ENCODE measurements at places on chromosomes 6 and 20. TPM values are rescaled to one million over a fixed set of nuclear protein-coding genes. Genes with fewer than 3 reads are reported as not detected.

DNA sequence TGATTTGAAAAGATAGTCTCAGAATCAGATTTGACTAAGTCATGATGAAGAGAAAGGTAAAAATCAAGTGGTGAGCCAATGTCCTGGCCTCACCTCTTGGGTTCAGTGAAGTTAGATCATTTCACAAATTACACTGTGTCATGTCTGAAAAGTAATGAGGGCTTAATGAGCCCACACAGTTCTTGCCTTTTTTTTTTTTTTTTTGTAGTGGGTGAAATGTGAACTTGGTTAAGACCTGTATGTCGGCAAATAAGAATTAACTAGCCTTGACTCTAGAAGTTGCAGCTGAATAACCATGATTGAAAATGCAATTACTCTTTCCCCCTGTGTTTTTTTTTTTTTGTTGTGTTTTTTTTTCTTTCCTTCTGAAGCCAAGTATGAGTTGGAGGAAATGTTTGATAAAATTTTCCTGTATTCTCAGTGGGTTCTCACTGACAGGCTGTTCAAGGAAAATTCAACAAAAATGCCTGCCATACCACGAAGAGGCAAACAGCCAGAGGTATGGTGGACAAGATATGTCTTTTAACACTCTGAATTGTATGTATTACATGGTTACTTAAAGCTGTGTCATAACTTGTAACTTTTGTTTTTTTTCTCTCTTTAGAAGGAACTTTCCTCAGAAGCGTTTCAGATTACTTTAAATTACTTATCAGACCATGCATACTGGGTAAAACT, 135.2 kb upstream of the MLIP start:
- DNase-seq = no peak

GRCh38 chr6:154479771-154480639, 30.5 kb downstream of the CNKSR3 start:
- no peak for DNase-seq

MYLK4 gene
- 0.10 TPM for total RNA-seq

SIRPB2 gene
- not detected for total RNA-seq

DNA sequence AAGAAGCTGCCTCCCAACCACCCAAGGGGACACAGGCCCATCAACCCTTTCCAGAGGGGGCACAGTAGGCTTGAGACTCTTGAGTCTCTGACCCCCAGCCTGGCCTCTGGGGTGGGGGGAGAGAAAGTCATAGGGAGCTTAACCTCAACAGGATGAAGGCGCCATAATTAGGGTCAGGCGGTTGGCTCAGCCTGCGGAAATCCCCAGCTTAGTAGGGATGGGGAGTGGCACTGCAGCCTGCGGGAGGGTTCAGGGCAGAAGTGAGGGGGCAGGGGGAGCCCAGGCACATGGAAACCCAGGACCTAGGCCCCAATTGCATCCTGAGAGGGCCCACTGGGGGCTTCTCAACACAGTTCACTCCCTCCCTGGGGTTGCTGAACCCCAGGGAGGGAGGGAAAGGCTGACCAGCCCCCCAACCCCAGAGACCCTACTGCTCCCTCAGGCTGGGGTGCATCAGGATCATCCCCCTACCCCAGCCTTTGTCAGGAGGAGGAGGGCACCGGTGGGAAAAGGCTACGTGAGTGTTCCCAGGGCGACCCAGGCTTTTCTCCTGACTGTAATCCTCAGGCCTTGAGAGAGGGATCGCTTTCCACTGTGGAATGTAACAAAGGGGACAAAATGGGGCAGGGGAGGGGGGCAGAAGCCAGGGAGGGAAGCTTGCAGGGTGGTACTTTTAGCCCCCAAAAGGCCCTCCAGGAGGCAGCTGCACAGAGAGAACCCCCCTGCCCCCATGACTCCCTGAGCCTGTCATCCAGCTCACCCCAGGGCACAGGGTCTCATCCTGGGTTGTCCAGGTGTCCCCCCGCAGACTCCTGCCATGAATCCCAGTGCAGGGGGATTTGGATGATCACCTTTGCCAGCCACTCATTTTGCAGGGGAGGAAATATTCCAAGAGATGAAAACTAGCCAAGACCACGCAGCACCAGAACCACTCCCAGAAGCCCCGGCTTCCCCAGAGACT, 46.4 kb downstream of the MRPL14 start:
- peak; percentile 22 for DNase-seq

GPX5 gene
- not detected for total RNA-seq

DNA sequence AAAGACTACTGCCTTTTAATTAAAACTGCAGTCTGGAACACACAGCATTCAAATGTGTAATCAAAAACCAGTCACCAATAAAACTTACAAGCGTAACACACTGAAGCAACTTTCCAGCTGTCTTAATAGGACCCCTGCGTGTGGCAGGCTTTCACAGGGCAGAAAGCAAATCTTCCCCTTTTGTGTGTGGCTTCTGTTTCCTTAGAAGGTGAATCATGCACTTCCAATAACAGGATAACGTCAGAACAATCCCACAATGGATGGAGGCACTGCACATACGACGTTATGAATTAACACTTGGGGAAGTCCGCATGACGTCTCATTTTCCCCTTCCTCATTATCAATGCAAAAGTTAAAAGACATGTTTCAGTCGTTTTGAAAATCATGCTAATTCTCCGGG, 44.8 kb downstream of the INSM1 start:
- no peak for DNase-seq

GRCh38 chr6:155493694-155494143, 38.1 kb upstream of the NOX3 start:
- no peak for DNase-seq

DNA sequence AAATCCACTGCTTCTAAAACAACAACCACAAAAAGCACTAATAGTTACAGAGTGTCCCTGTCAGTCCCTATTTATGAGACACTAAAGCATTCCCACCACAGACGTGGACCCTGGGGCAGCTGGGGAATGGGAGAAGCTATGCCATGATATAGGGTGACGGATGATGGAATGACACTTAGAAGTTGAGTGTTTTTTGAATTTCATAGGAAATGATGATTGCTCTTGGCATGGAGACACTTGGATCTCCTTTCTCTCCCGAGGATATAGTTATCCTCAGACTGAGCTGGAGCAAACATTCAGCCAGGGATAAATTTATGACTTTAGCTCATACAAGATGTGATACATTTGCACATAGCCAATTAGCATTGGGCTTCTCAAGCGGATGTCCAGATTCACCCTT, 151.2 kb downstream of the EDN3 start:
- no peak for DNase-seq

Data from activated T-helper 1 cell treated with anti-CD3 and anti-CD28 coated beads, Interleukin-12 subunit alpha, Interleukin-12 subunit beta, Interleukin-2, Interleukin-4 antibody, amounts not matched to agents 30 ng/mL and 10 ng/mL and 1 ng/mL, durations not matched to agents 14 hours and 24 hours and 36 hours (primary cell).